ENCODE measurements at places on chromosomes 3 and 15. TPM values are rescaled to one million over a fixed set of nuclear protein-coding genes. Genes with fewer than 3 reads are reported as not detected.

The SAMD7 gene
- total RNA-seq: not detected

The TEX55 gene
- not detected for total RNA-seq

The MAGEL2 gene
- not detected for total RNA-seq

The SAMMSON gene
- not detected for total RNA-seq

The LINGO1 gene
- not detected for total RNA-seq
